ENCODE measurements at places on chromosomes 12 and 14. TPM values are rescaled to one million over a fixed set of nuclear protein-coding genes. Genes with fewer than 3 reads are reported as not detected.

The KRT75 gene
- total RNA-seq = not detected

The LRTM2 gene
- not detected for total RNA-seq

The SERPINA10 gene
- total RNA-seq = not detected

The LMNTD1 gene
- 1.4 TPM for total RNA-seq

The MEG3 gene
- 166 TPM for total RNA-seq

The IL22 gene
- total RNA-seq = not detected

The CLEC1B gene
- not detected for total RNA-seq

The CCDC196 gene
- total RNA-seq = not detected

The FAM186B gene
- total RNA-seq = 0.20 TPM

The CEBPE gene
- not detected for total RNA-seq

The STXBP6 gene
- 22.0 TPM for total RNA-seq

The TAS2R42 gene
- not detected for total RNA-seq

The SSTR1 gene
- total RNA-seq = under 0.01 TPM

The TMEM121 gene
- 3.3 TPM for total RNA-seq

The TAS2R50 gene
- 2.6 TPM for total RNA-seq

The CLEC6A gene
- not detected for total RNA-seq

The MSI1 gene
- not detected for total RNA-seq

The SLCO1B1 gene
- total RNA-seq = not detected

The PZP gene
- total RNA-seq = not detected

The IL23A gene
- 0.20 TPM for total RNA-seq

The NUAK1 gene
- total RNA-seq = 0.73 TPM

The GPD1 gene
- 0.37 TPM for total RNA-seq

The MYF5 gene
- total RNA-seq = not detected

The ANKRD33 gene
- 1.5 TPM for total RNA-seq

The NRIP2 gene
- not detected for total RNA-seq

The NANOG gene
- total RNA-seq = not detected

The PIP4K2C gene
- total RNA-seq = 2.6 TPM

The PDE3A gene
- 0.39 TPM for total RNA-seq

The GPR84 gene
- not detected for total RNA-seq

The OR11H6 gene
- not detected for total RNA-seq

The TRPV4 gene
- total RNA-seq = 0.59 TPM

The SSPN gene
- 2.7 TPM for total RNA-seq

The OR6C2 gene
- not detected for total RNA-seq

The CLEC4A gene
- total RNA-seq = not detected

The BDKRB1 gene
- total RNA-seq = 6.1 TPM

The SLC17A8 gene
- total RNA-seq = under 0.01 TPM

The PIWIL1 gene
- not detected for total RNA-seq

The PPM1H gene
- under 0.01 TPM for total RNA-seq

Measured in subcutaneous preadipocyte (primary cell).